ENCODE measurements at places on chromosomes 6 and 20.

- H3K36me3 ChIP-seq: no peaks in the 10 kb centered on the region
- no peak overlapping the region for H3K27ac ChIP-seq
- H3K27me3 ChIP-seq: no peaks in the 10 kb centered on the region
- H3K4me3 ChIP-seq: no peak overlapping the region
- DNase-seq: no peak
Observed at GRCh38 chr6:13776602-13777001, 37.8 kb downstream of the MCUR1 start.

GRCh38 chr6:125104425-125104824, 49.1 kb upstream of the TPD52L1 start:
- H3K4me3 ChIP-seq: peak overlapping the region; percentile 38
- peak overlapping the region; percentile 93 for H3K27ac ChIP-seq
- H3K27me3 ChIP-seq: no peaks in the 10 kb centered on the region
- H3K36me3 ChIP-seq: no peaks in the 10 kb centered on the region

DNA sequence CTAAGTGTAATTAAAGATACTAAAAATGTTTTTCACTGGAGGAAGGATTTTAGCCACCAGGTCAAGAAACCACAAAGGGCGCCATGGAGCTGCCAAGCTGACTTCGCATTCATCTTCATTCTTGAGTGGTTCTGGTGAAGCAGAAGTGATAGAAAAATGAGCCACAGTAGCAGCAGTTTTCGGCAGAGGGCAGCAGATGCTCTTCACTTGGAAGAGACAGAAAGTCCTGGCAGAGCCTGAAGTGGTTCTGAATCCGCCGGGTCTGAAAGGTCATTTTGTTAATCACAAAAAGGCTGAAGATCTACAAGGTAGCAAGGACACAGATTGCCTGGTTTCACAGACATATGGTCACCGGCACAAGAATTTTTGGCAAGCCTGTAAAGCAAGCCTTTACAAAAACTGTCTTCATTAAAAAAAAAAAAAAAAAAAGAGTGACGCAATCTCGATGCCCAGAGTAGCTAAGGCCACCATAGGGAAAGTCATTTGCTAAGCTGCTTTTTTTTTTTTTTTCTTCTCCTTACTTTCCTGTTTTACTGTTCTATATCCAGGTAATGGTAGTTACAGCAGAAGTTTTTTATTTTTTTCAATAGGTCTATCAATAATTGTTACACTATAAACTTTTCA, 345.1 kb upstream of the AGPAT4 start:
- peak overlapping the region; percentile 62 for H3K4me3 ChIP-seq
- peak; percentile 87 for DNase-seq
- no peaks in the 10 kb centered on the region for H3K4me1 ChIP-seq
- H3K27ac ChIP-seq: no peak overlapping the region
- no peaks in the 10 kb centered on the region for H3K36me3 ChIP-seq

- no peaks in the 10 kb centered on the region for H3K27me3 ChIP-seq
- H3K36me3 ChIP-seq: no peaks in the 10 kb centered on the region
- H3K4me3 ChIP-seq: no peak overlapping the region
Observed at GRCh38 chr6:41677124-41677921, 39.1 kb downstream of the MDFI start.

GRCh38 chr20:47724396-47724795, 60.9 kb downstream of the SULF2 start:
- no peak overlapping the region for H3K27ac ChIP-seq
- no peaks in the 10 kb centered on the region for H3K27me3 ChIP-seq
- H3K4me3 ChIP-seq: no peak overlapping the region
- no peaks in the 10 kb centered on the region for H3K4me1 ChIP-seq

DNA sequence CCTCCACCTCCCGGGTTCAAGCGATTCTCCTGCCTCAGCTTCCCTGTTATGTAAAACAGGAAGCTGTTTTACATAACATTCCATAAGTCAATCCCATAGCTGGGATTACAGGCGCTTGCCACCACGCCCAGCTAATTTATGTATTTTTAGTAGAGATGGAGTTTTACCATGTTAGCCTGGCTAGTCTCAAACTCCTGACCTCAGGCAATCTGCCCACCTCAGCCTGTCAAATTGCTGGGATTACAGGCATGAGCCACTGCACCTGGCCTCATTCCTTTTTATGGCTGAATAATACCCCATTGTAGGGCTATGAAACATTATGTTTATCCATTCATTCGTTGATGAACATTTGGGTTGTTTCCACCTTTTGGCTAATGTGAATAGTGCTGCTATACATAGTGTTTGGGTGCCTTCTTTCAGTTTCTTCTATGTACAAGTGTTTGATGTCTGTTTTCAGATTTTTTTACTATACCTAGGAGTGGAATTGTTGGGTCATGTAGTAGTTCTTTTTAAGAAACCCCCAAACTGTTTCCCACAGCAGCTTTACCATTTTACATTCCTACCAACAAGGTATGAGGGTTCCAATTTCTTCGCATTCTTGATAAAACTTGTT, 138.7 kb upstream of the COL21A1 start:
- no peaks in the 10 kb centered on the region for H3K36me3 ChIP-seq
- DNase-seq: no peak
- H3K4me1 ChIP-seq: peaks cover 12% of the 10 kb centered on the region
- H3K27me3 ChIP-seq: no peaks in the 10 kb centered on the region

DNA sequence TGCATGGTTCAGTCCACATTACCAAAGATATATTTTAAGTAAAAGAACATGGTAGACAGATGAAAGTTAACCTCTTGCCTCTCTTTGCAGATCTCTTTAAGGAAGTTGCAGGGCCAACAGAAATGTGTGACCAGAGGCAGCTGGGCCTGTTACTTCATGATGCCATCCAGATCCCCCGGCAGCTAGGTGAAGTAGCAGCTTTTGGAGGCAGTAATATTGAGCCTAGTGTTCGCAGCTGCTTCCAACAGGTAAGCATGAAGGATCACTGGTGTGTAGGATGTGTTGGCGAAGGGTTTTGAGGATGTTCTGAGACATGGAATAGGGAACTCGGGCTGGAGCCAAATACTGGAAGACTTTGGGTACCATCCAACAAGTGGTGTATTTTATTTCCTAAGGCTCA, 508.6 kb downstream of the UTRN start:
- H3K27me3 ChIP-seq: no peaks in the 10 kb centered on the region
- no peak for DNase-seq
- no peak overlapping the region for H3K4me3 ChIP-seq

GRCh38 chr20:53016071-53016470, 43.9 kb downstream of the TSHZ2 start:
- H3K27me3 ChIP-seq: no peaks in the 10 kb centered on the region
- no peaks in the 10 kb centered on the region for H3K4me1 ChIP-seq
- DNase-seq: no peak
- H3K36me3 ChIP-seq: no peaks in the 10 kb centered on the region
- no peak overlapping the region for H3K4me3 ChIP-seq
- H3K27ac ChIP-seq: no peak overlapping the region

GRCh38 chr6:137361701-137362100, 132.5 kb downstream of the OLIG3 start:
- no peaks in the 10 kb centered on the region for H3K36me3 ChIP-seq
- no peak overlapping the region for H3K4me3 ChIP-seq
- no peaks in the 10 kb centered on the region for H3K4me1 ChIP-seq
- H3K27ac ChIP-seq: no peak overlapping the region

DNA sequence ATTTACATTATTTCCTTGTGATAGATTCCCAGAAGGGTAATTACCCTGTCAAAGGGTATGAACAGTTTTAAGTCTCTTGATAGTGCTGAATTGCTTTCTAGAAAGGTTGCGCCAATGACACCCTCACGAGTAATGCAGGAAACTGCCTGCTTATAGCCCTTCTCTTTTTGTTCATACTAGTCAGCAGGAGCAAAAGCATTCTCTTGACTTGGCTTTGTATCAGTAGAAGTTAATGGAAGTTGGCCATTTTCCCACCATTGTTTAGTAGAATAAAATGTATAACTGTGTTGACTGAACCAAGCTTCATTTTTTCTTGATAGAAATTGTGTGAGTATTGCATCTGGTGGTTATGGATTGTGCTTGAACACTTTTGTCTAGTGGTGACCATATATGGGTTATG, 100.1 kb downstream of the FARS2 start:
- H3K27me3 ChIP-seq: no peaks in the 10 kb centered on the region
- peaks cover 10% of the 10 kb centered on the region for H3K4me1 ChIP-seq
- peak; percentile 63 for DNase-seq
- H3K36me3 ChIP-seq: no peaks in the 10 kb centered on the region
- no peak overlapping the region for H3K27ac ChIP-seq

DNA sequence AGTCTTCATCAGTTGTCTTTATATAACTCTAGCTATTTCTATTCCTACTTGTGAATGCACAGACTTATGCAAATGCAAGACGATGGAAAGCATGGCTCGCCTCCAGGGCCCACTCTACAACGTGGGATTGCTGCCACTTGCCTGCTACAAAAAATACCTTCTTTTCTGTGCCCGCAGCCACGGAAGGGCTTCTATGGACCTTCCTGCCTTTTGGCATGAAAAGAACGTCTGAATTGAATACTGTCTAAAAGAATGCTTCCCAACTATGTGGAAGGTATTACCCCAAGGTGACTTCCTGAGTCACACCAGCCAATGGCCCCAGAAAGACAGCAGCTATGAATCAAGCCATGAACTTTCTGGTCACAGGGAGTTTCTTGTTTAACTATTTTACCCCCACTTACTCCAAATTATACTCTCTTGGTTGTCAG, 261.2 kb downstream of the HIVEP2 start:
- no peak overlapping the region for H3K4me3 ChIP-seq
- no peak for DNase-seq

DNA sequence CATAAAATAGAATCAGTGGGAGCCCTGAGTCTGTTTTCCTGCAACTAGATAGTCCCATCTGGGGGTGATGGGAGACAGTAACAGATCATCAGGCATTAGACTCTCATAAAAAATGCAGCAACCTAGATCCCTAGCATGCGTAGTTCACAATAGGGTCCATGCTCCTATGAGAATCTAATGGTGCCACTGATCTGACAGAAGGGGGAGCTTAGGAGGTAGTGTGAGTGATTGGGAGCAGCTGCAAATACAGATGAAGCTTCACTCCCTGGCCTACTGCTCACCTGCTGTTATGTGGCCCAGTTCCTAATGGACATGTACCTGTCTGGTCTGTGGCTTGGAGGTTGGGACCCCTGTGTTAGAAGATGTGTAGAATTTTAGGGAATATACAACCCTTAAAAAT, 904.5 kb upstream of the EPHA7 start:
- H3K4me1 ChIP-seq: no peaks in the 10 kb centered on the region
- no peaks in the 10 kb centered on the region for H3K27me3 ChIP-seq
- H3K4me3 ChIP-seq: no peak overlapping the region

- no peaks in the 10 kb centered on the region for H3K27me3 ChIP-seq
- peaks cover 19% of the 10 kb centered on the region for H3K4me1 ChIP-seq
- no peaks in the 10 kb centered on the region for H3K36me3 ChIP-seq
- H3K4me3 ChIP-seq: no peak overlapping the region
- H3K27ac ChIP-seq: no peak overlapping the region
Observed at GRCh38 chr6:22003287-22003686, 293.5 kb downstream of the PRL start.

GRCh38 chr20:32537657-32538525, 47.2 kb downstream of the NOL4L start:
- no peak overlapping the region for H3K27ac ChIP-seq
- H3K4me1 ChIP-seq: no peaks in the 10 kb centered on the region
- H3K4me3 ChIP-seq: no peak overlapping the region
- DNase-seq: no peak
- H3K27me3 ChIP-seq: no peaks in the 10 kb centered on the region

- peaks cover 17% of the 10 kb centered on the region for H3K4me1 ChIP-seq
- no peak for DNase-seq
- H3K27me3 ChIP-seq: no peaks in the 10 kb centered on the region
- no peak overlapping the region for H3K27ac ChIP-seq
- H3K4me3 ChIP-seq: no peak overlapping the region
Observed at GRCh38 chr6:169247991-169248390, 5.7 kb downstream of the THBS2 start.

DNA sequence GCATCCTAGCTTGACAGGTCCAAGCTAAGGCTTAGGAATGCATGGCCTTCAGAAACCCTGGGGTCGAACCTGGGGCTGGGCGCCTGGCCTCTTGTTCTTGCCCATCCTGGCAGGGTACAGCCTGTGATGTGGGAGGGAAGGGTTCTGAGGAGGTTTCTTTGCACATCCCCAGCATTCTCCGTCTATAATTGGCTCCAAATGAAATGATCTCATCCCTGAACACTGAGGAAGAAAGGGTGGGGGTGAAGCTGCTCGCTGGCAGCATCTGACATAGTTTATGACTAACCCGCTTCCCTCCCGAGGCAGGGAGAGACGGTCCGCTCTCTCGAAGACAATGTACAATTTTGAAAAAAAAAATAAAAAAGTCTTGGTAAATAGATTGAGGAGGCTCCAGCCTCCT, 67.1 kb upstream of the ZNFX1 start:
- peak; percentile 99 for DNase-seq
- H3K27me3 ChIP-seq: no peaks in the 10 kb centered on the region
- peak overlapping the region; percentile 67 for H3K4me3 ChIP-seq
- no peaks in the 10 kb centered on the region for H3K36me3 ChIP-seq
- H3K27ac ChIP-seq: peak overlapping the region; percentile 94

DNA sequence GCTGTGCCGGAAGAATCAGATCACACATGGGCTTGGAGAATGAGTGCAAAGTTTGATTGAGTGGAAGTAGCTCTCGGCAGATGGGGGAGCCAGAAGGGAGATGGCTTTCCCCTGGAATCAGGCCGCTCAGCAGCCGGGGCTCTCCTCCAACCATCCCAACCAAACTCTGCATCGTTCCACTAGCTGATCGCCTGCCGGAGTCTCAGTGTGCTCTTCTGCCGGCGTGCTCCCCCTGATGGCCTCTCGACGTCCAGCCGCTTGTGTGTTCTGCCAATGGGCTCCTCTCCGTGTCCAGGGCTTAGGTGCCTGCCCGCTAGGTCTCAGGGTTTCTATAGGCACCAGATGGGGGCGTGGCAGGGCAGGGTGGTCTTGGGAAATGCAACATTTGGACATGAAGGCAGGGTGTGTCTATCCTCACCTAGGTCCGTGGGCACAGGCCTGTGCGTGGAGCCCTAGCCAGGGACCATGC, 4.9 kb upstream of the BIRC7 start:
- no peak overlapping the region for H3K4me3 ChIP-seq
- H3K27ac ChIP-seq: no peak overlapping the region
- H3K27me3 ChIP-seq: no peaks in the 10 kb centered on the region
- peaks cover 18% of the 10 kb centered on the region for H3K4me1 ChIP-seq
- peak; percentile 87 for DNase-seq

DNA sequence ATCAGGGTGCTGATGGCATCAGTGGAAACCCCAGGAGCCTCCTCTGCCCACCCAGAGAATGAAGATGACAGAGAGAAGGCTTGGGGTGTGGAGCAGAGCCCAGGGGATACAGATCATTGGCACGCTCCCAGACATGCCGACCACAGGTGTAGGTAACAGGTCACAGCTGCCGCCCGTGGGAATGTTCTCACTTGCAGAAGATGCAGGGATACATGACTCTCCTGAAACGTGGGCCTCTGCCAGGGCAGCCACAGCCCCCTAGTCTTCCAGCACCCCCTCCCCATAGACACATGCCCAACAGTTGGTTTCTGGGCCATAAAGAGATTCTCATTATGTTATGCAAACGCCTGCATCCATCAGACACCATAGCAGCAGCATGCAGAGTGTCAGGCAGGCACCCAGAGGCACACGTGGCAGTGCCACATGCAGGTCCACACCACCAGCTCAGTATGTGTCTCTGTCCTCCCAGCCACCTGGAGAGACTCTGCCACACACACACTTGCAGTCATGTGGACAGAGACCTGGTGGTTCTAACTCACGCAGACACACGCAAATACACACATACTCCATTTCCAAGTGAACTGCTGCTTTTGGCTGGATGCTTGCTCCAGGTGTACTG, 45.5 kb downstream of the LRFN2 start:
- no peak for DNase-seq
- H3K27me3 ChIP-seq: peaks cover 6% of the 10 kb centered on the region
- no peaks in the 10 kb centered on the region for H3K4me1 ChIP-seq
- no peaks in the 10 kb centered on the region for H3K36me3 ChIP-seq

- H3K27ac ChIP-seq: no peak overlapping the region
- no peak overlapping the region for H3K4me3 ChIP-seq
- peaks cover 11% of the 10 kb centered on the region for H3K4me1 ChIP-seq
- H3K27me3 ChIP-seq: no peaks in the 10 kb centered on the region
Observed at GRCh38 chr6:11253594-11253993, 21.1 kb upstream of the NEDD9 start.

Data from GM23248 (cell line).